Fibroblast of skin of right biceps (primary cell): ENCODE measurements at places on chromosomes 6 and 20.

DNA sequence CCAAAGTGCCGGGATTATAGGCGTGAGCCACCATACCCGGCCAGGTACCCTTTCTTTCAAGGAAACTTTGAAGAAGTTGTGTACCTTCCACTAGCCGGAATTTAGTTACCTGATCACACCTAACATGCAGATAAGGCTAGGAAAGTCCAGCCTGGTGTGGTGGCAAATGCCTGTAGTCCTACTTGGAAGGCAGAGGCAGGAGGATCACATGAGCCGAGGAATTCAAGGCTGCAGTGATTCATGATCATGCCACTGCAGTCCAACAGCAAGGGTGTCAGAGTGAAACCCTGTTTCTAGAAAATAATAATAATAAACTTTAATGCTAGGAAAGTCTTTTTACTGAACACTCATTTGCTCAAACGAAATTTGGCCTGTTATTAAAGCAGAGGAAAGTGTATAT is 21.0 kb downstream of the NFYA start:
- DNase-seq, result no peak

GRCh38 chr6:170140129-170140528 is 150.7 kb downstream of the DLL1 start:
- DNase-seq, result no peak

DNA sequence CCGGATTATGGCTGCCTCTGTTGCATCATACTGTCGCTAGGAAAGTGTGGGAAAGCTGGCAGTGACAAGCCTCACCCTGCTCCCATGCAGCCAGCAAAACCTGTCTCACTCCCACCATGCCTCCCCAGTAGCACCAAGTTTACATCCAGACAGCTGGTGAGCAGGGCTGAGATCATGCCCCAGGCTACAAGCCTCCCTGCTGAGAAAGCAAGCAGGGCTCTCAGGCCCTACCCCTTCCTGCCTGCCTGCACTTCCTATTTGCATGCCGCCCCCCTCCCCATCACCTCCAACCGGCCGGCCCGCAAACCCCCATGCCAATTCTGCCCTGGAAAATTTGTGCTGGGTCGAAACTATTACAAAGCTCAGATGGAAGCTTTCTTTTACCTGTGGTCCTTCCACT is 408.2 kb upstream of the FKBP1C start:
- DNase-seq, result no peak

GRCh38 chr6:93213028-93213427 is 206.3 kb downstream of the EPHA7 start:
- DNase-seq, result no peak

DNA sequence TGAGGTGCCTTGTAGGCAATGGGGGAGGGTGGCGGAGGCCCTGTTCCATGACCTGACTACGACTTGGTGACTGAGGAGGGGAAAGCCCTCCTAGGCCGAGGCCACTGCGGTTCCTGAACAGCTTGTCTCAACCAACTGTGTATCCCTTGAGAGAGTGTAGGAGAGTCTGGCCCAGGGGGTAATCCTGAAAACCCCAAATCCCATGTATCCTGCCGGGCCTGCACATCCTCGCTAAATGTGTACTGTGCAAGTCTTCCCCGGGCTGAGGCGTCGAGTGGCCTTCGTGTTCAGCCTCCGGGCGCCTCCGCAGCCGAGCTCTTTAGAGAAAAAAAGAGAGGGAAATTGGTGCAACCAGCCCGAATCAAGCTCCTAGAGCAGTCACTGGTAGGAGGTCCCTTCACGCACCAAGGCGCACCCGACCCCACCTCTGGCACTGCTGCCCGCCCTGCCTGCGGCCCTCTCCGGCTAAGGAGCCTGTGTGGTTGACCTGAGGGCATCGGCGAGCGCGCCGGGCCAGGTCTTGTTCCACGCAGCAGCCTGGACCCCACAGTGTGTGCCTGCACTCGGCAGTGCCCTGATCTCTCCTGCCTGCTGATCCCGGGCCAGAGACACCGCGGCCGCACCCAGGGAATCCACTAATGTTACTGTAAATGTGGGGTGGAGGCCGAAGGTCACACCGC is 7.3 kb downstream of the SIM1 start:
- DNase-seq, result no peak

DNA sequence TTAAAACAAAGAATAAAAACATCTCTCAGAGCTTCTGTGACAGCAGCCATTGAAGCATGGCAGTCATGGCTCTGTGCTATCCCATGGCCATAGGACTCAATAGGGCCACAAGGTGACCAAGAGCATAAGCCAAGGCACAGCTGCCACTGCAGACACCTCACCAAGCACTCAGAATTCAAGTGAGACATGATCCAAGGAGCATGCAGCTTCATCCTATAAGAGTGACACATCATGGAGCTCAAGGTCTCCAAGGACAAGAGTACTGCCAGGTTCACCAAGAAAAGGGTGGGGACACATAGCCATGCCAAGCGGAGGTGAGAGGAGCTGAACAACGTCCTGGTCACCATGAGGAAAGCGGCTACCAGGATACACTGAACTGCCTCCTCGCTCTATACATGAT is 53.0 kb downstream of the RCAN2 start:
- DNase-seq, result no peak

DNA sequence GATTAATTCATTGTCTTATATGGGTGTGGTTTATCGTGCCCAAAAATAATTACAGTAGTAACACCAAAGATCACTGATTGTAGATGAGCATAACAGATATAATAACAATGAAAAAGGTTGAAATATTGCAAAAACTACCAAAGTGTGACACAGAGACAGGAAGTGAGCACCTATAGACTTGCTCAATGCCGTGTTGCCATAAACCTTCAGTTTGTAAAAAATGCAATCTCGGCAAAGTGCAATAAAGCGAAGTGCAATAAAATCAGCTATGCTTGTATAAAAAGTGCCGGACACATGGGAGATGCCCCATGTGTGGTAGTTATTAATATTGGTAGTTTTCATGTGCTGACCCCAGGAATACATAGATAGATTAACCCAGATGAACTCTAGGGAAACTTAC is 192.6 kb downstream of the NRN1 start:
- DNase-seq, result no peak

GRCh38 chr20:54058420-54059139 is 11.8 kb downstream of the BCAS1 start:
- DNase-seq, result no peak

DNA sequence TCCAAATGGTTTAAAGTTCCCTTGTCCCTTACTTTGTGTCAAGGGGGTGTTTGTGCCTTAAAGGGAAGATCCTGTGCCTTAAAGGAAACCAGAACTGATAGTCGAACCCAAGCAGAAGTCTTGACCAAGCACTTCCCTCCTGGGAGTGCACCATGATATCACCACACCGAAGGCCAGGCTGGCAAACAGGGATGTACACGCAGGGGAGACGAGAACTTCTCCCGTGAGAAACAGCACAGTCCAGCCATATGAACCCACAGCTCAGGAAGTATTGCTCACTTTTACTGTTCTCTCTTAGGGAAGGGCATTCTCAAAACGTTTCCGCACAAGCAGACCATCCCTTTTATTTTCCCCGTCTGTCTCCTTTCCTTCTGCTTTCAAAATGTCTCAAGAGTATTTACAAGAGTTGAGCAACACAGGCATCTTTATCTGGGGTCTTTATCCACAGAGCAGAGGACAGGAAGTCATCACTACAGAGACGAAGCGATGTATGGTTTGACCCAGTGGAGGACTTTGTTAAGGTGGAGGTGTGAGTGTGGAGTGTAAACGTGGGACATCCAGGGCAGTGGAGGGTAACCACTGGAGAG is 12.8 kb upstream of the SERPINB1 start:
- no peak for DNase-seq

DNA sequence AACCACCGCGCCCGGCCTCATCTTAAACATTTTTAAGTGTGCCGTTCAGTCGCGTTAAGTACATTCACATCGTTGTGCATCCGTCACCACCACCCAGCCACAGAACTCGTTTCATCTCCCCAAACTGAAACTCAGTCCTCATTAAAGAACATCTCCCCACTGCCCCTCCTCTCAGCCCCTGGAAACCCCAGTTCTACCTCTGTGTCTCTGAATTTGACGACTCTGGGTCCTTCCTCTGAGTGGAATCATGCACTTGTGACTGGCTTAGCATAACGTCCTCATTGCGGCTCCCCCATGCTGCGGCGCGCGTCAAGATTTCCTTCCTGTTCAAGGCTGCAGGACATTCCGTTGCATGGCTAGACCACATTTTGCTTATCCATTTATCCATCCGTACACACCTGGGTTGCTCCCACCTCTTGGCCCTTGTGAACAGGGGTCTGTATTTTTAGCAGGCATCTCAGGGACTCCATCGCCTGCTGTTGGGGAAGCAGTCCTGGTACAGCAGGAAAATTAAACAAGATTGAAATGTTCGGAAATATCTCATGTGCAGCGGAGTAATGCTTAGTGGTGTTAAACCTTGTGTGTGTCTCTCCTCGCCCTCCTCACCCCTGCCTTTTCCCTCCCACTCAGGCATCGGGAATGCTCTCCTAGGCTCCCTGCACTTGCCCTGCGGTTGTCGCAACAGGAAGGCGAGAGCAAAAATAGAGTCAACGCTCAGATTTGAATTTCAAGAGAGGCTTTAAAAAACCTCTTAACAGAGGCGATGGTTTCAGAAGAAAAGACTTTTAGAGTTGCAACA is 127.9 kb downstream of the PXDC1 start:
- no peak for DNase-seq

- DNase-seq, result no peak
Measured at GRCh38 chr6:136501514-136501913, 48.7 kb downstream of the MAP7 start.
